ENCODE measurements at places on chromosomes 16 and 17.

GRCh38 chr17:67491009-67491680, 114.1 kb downstream of the PITPNC1 start:
- peak; percentile 89 for DNase-seq

- DNase-seq, result no peak
These were observed 42.1 kb downstream of the SRCIN1 start for GRCh38 chr17:38563362-38564253.

DNA sequence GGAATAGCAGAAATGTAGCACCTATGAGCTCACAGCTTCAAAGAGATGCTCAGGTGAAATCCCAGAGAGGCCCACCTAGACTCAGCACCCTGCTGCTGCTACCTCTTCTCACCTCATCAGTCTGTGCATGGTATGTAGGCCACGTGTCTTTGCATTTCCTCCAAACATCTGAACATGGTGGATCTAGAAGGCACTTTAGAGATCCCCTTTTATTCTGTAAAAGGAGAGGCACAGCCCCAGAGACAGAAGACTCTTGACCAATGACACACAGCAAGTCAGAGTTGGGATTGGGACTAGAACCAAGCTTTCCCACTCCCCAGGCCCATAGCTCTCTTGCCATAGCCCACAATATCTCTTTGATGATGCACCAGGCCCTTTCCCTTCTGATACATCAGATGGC, 19.4 kb upstream of the NKD1 start:
- no peak for DNase-seq

GRCh38 chr16:75820672-75821071, 94.4 kb upstream of the CPHXL start:
- DNase-seq, result no peak

DNA sequence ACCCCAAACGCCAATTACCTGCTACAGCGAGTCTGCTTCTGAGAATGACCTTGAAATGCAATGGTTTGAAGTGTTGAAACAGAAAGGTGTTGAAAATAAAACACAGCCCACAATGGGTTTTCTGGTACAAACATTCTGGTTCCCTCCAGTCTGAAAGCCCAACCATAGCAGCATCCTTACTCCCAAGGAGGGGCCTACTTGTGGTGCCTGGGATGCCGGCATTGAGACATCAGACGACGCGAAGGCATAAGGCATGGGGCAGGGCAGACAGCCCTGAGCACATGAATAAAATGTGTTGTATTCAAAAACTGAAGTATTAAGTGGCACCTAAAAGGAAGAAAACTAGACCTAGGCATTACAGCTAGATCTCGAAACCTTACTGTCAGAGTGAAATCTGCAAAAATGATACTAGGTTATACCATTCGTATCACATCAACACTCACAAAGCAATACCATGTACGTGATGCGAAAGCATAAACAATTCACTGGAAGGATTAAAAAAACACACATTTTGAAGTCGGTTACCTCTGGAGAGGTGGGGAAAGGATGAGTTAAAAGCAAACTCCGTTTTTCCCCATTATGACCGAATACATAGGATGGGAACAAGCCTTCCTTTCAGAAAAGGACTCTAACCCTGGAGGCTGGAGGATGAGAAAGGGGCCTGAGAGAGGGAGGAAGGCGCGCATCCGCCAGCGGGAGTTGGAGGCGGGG, 702 bp downstream of the NUDT21 start:
- no peak for DNase-seq

GRCh38 chr16:27355610-27356009, 41.8 kb downstream of the IL4R start:
- no peak for DNase-seq

DNA sequence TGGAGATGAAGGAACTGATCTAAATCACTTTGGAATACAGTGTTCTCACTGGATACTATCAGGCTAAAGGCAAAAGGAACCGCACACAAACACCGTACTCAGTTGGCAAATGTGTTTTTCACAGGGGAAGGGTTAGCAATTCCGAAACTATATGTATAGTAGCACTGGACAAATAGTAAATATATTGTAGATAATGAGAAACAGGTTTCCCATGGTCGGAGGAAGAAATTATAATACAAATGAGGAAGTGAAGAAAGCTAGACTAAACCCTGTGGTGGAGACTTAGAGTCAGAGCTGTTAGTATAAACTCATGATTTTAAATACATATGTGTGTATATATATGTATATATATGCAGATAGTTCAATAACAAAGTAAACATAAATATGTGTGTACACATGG, 414.1 kb upstream of the SALL1 start:
- DNase-seq, result no peak

DNA sequence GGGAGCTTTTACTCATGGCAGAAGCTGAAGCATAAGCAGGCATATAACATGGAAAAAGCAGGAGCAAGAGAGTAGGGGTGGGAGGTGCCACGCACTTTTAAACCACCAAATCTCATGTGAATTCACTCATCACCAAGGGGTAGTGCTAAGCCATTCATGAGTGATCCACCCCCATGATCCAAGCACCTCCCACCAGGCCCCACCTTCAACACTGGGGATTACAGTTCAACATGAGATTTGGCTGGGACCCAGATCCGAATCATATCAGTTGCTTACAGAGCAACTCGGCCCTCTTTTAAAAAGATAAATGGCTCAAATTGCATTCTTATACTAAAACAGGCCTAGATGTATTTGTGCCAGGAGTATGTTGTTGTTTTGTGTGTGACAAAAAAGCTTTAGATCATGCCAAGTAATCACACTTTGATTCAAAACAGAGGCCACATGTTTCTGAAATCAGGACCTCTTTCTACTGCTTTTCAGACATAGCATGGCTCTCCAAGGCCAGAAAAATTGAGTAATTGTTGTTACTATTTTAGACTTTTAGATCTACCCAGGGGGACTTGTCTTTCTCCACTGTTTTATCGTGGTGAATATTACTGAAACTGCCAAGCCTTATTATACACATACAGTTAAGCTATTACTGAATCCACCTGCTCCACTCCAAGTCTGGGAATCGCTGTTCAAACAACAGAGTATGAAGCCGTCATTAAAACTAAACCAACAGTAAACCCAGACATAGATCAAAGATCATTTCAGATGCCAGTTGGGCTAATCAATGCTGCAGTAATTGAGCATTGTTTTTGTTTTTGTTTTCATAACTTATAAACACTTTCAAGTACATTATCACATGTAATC, 163.3 kb downstream of the KCNJ2 start:
- DNase-seq, result no peak

DNA sequence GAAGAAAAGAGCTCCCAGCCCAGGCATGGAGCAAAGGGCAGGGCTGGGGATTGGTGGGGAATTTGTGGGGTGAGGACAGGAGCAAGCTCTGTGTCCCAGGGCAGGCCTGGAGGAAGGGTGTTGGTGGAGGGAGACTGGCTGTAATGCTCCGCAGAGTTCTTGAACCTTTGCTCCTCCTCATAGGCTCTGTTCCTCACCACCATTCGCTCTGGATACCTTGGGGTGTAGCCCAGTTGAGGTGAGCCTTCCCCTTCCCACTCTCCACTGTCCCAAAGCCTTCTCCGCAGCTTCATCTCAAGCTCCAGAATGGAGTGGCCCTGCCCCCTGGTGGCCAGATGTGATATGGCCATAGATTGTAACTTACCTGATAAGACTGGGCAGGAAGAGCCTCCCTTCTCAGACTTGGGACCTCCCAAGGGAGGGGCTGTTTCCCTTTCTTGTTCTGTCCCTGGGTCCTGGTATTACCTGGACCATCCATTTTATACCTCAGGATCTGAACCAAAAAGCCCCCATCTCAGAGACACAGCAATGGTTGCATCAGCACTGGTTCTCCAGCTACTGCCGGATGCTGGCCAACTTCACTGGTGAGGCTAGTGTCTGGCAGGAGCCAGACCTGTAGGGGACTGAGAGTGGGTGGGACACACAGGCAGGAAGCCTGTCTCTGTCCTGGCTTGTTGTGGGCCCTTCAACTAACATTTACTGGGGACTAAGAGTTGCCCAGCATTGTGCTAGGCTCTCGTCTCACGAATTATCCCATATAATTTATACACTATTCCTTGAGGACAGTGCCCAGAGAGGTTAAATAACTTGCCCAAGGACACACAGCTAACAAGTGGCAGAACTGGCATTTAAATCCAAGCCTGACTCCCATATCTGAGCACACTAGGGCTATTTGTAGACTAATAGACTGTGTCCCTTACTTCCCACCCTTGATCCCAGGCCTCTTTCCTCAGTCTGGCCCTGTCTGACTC, 19.1 kb upstream of the STAC2 start:
- DNase-seq, result peak; percentile 90

All from tibial artery (tissue), 4 donors.